ENCODE measurements at places on chromosomes 7 and 10.

GRCh38 chr10:115125505-115125904 lies 32.3 kb downstream of the ATRNL1 start:
- DNase-seq = no peak

- no peak for DNase-seq
Measured at GRCh38 chr7:36984710-36985312, 260.5 kb upstream of the AOAH start.

DNA sequence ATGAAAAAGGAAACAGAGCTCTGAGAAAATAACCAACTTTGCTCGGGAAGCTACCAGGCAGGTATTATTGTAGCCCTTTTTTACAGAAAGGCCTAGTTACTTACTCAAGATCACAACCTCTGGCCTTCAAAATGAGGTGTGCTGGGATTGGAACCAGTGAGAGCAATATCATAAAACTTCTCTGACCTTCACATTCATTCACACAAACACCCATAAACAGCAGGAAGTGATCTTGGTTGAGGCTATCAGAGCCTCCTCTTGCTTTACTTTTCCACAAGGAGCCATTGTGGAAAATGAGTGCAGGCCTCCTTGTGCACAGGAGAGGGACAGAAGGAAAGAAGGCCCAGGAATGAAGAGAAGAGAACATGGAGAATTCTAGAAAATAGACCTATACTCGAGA lies 204.5 kb upstream of the NPVF start:
- DNase-seq = no peak

GRCh38 chr7:120273476-120273975 lies 551 bp downstream of the KCND2 start:
- DNase-seq = no peak

DNA sequence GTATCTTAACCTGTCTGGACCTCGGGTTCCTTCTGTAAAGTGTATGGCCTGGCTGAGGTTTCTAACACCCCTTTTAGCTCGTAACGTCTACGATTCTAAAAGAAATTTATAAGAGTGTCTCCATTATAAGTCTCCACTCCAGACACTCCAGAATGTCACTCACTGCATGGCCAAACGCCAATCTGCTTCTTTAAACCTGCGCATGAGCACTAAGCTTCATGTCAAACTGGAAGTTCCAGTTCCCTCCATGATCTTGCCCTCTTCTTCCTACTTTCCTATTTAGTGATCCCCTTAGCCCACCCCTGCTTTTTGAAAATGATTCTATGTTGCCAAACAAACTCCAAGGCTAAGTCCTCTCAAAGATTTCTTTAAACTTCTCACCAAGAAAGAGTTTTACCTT lies 241.4 kb upstream of the NPVF start:
- DNase-seq = no peak

- DNase-seq = no peak
Measured at GRCh38 chr10:78579995-78580394, 488.8 kb upstream of the ZMIZ1 start.

DNA sequence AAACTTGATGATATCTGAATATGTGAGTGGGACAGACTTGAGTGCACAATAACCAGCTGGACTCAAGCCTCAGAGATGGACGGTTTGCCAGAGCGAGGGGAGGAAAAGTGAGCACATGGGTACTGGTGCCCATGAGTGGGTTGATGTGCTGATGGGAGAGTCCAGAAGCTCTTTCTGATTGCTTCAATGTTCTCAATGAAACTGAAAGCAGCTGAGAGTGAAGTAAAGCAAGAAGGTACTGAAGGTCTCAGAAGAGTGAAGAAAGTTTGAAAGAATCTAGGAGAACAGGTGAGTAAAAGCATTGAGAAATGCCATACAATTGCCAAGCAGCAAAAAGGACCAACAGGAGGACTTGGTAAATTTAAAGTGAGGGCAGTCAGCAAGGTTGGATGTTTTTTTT lies 28.6 kb downstream of the CTTNBP2 start:
- no peak for DNase-seq

- DNase-seq = no peak
Measured at GRCh38 chr7:27663989-27664331, 1.3 kb upstream of the HIBADH start.

DNA sequence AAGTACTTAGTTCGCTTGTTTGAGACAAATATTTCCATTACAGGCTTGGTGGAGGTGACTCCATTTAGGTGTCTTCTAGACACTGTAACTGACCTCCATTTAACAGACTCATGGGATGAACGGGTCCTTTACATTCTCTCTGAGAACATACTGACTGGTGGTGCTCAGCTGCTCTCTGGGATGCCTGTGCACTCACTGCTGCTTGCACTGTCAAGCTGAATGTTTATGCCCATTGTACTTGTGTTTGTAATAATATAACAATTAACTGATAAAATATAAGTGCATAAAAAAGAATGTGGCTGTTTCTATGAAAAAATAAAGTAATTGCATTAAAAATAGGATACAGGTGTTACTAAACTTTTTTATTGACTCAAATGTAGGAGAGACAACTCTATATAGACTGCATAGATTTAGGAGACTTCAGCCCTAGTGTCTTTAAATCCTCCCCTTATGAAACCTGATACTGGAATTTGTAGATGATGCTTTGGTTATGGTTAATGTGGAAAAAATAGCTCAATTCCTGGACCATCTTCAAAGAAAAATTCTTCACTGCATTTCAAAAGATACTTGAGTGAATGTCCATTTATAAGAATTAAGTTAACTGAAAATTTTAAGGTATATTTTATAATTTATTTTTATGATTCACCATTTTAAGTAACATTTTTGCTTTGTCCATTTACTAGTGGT lies 85.4 kb downstream of the CDK14 start:
- DNase-seq = no peak

DNA sequence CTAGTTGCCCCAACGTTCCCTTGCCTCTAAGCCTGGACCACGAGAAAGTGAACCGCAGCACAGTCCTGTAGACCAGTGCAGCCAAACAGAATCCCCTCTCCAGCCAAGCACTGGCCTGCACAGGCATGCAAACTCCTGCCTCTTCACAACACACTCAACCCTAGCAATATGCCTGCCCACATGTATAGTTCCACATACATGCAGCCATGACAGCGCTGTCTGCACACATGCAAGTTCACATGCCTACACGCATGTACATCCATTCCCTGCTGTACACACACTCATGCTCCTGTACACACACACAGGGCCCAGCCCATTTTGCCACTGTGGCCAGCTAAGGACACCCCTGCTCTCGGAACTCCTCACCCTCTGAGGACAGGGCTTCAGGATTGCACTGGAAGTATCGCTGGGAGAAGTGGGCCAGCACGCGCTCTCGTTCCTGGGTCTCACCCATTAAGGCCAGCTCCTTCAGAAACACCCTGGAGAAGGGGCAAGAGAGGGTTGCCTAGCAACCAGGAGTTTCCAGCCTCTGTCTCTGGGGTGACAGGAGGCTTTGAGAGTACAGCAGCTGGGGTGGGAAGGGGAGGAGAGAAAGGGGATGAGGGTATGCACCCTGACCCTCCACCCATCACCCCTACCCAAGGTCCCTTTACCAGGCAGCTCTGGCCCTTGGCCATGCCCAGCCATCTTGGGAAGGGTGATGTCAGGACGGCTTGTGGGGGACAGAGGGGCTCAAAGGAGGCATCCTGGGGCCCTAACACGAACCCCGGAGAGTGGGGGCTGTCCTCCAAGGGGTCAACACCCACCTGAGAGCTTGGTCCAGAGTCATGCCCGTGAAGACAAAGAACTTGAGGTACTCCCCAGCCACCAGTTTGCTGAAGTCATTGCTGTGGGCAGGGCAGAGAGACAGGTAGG lies 7.0 kb downstream of the PSD start:
- DNase-seq = no peak

DNA sequence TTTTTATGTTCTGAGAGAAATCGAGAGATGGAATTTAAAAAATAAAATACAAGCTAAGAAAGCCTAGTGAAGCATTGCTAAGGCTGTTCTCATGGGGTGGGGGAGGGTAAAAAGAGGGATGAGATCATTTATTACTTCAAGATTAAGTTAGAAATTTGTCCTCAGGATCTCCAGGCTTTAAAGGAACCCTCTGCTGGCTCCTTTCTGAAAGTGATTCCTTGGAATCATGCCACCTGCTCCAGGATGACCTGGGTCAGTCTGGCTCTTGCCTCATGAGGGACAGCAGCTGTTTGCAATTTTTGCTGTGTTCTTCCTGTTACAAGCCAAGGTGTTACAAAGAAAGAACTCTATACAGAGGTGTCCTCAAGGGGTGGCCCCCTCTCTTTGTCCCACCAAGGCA lies 69.8 kb downstream of the CDK1 start:
- no peak for DNase-seq

GRCh38 chr10:72264536-72264935 lies 9.2 kb upstream of the DDIT4 start:
- DNase-seq = no peak

GRCh38 chr10:74991435-74991834 lies 120.0 kb upstream of the SAMD8 start:
- no peak for DNase-seq

GRCh38 chr7:19369182-19369581 lies 224.0 kb upstream of the FERD3L start:
- DNase-seq = no peak

DNA sequence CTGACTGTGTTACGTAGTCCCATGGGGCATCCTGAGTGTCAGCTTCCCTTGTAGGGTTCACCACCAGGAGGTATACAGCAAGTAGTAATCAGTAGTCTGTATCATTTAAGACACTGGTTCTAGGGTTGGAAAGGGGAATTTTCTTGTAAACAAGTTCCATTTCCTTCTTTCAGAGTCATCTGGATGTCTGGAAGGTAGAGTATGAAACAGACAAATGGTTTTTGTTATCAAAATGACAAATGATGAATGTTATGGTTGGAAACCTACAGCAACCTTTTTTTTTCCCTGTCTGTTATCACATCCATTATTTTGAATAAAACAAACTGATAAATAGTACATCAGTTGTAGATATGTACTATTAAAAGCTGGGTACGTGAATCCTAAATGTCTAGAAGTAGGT lies 19.1 kb downstream of the SEMA3A start:
- DNase-seq = no peak

GRCh38 chr7:84336303-84336702 lies 141.7 kb upstream of the SEMA3A start:
- no peak for DNase-seq

- no peak for DNase-seq
Measured at GRCh38 chr7:74627661-74628411, 29.7 kb upstream of the GTF2I start.

- no peak for DNase-seq
Measured at GRCh38 chr10:110363572-110364411, 59.1 kb upstream of the SMNDC1 start.

GRCh38 chr7:87505122-87505521 lies 29.6 kb upstream of the ABCB4 start:
- DNase-seq = no peak

- DNase-seq = peak; percentile 65
Measured at GRCh38 chr10:114304017-114304570, 65.0 kb downstream of the VWA2 start.

DNA sequence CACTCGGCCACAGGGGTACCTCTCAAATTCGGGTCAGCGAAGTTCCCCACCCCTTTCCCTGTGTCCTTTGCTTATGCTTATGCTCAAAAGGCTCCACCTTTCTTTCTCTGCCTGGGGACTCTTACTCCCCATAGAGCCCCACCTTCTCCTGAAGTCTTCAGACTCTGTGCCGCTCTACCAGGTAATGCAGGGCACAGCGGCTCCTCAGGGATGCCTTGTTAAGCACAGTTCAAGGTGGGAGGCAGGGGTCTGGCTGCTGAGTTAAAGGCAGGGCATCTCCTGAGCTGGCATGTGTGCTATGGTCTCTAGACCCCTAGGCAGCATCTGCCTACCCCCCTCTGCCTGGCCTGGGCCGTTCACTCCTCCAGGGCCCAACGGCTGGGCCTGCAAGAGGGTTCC lies 3.0 kb upstream of the CXCL12 start:
- no peak for DNase-seq

DNA sequence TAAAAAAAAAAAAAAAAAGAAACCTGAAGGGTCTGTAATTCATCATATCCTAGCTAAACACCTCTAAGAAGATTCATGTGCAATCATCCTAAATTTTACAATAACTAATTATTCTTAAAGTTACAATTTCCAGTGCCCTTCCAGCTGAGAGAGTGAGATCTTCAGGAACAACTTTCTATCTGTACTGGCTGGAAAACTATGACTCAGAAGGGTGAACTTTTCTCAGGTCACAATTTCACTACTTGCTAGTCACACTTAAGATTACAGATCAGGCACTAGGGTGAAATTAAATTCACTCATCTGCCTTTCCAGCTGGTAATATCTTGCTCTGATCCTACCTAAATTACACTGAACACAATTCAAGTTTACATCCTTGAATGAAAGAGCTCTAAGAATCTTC lies 158.8 kb downstream of the ANK3 start:
- no peak for DNase-seq

DNA sequence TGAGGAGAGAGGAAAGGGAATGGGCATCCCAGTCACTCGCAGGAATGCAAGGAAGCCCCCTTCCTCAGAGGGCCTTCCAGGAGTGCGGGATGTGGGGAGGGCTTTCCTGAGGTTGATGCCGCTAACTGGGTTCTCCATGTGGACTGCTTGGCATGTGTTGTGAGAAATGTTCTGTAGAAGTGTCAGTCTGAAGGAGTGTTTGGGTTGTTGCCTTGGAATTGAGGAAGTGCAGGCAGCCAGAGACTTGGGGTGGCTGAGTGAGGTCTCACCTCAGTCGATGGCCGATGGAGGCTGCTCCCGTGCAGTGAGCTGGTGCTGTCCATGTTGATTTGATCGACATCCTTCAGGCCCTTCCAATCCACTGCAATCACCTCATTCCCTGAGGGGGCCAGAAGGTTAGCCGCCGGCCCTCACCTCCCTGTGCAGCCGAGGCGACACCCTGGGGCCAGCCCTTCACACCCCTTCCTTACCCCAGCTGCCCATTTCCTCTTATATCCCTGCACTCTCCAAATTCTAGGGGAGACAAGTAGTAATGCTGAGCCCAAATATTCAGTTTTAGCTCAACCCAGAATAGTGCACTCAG lies 2.7 kb downstream of the FAM131B start:
- no peak for DNase-seq

DNA sequence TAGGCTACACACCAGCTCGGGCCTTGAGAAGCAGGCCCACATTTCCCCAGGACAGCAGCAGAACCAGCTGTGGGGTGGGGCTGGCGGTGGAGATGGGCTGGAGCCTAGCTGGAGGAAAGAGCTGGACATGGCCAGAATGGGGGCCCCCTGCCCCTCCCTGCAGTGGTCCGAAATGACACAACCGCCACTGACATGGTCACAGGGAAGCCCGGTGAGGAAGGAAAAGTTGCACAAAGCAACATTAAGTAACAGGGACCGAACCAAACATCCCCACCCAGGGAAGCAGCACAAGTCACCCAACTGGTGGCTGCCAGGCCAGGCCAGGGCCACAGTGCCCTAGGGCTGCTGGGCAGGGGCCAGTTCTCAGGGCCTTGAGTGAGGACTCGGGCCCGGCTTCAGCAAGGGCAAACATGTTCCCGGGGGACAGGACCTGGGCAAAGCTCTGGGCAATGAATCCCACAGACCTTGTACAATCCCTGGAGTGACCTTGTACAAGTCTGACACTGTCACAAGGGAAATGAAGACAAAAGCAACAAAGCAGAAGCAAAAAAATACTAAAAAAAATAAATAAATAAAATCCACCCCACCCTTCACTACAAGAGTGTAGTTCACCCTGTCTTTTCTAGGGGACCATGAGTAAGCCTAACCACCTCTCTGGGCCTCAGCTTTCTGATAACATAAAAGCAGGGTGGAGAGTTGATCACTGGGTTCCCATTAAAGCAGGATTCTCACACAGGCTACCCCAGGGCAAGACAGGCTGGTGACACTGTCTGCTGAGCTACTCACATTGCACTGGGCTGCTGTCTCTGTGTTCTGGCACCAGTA lies 33.0 kb downstream of the PSAP start:
- DNase-seq = no peak
